ENCODE measurements at places on chromosomes 12 and 14.

DNA sequence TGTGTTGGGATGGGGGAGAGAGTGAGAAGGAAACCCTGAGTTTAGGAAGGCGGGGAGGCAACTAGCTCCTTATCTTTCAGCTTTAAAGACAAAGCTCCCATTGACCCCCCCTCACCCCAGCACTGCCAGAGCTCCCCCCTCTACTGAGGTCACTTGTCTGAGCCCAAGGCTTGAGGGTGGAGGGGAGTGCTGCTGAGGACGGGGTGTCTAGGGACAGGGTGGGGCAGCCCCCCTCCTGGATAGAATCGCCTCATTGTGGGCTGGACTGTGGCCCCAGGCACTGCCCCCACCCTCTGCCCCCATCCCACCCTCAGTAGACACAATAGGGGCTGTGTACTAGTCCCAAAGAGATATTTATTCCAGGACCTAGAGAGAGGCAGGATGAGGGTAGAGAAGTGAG lies 3.0 kb downstream of the ERBB3 start:
- DNase-seq, result no peak

GRCh38 chr12:47942614-47943225 lies 20.7 kb upstream of the TMEM106C start:
- no peak for DNase-seq

GRCh38 chr14:95198320-95198719 lies 41.0 kb upstream of the DICER1 start:
- no peak for DNase-seq

DNA sequence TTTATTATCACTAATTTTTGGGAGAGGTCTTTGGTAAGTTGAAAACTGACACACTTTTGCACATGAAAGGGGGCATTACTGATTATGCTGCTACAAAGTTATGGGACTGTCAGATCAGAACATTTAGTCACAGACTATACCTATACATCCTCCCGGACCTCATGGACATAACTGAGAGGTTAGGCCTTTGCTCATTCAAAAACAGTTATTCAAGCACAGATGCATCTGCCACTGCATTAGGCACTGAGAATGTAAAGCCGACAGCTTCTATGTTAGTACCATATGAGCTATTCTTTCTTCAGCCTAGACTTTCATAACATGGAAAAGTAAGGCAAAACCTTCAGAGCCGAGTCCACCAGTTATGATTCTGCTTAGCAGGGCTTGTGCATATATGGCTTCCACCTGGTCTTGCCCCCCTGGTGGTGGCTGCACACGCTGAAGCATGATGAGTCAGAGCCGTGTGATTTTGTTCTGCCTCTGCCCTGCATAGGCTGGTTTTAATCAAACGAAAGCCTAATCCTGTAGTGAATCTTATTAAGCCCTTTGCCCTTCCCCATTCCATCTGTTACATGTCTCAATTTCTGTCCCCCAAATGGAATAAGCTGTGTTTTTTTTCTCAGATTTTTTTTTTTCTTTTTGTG lies 21.8 kb upstream of the RNU6-8 start:
- no peak for DNase-seq

GRCh38 chr14:53855574-53855973 lies 101.1 kb downstream of the BMP4 start:
- no peak for DNase-seq

- no peak for DNase-seq
These were observed 909.4 kb upstream of the LRFN5 start for GRCh38 chr14:40697231-40697630.

DNA sequence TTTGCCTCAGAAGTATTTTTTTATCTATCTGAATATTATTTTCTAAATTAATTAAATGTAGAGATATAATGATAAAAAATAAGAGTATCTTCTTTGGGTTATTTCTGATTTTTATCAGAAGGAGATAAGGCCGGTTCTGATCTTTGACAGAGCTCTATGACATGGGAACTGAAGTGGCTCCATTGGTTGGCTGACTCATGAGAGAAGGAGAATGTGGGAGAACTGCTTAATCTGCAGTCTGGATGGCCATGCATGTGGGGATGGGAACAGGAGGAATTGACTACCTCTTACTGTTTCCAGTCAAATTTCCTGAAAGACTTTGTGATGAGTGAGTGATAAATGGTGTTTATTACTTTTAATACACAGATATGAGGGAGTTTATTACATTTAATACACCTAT lies 155.8 kb upstream of the ATP2B1 start:
- DNase-seq, result no peak

- no peak for DNase-seq
These were observed 109.9 kb downstream of the NCOR2 start for GRCh38 chr12:124457287-124458219.

- no peak for DNase-seq
These were observed 15.4 kb downstream of the GLTP start for GRCh38 chr12:109864916-109865315.

DNA sequence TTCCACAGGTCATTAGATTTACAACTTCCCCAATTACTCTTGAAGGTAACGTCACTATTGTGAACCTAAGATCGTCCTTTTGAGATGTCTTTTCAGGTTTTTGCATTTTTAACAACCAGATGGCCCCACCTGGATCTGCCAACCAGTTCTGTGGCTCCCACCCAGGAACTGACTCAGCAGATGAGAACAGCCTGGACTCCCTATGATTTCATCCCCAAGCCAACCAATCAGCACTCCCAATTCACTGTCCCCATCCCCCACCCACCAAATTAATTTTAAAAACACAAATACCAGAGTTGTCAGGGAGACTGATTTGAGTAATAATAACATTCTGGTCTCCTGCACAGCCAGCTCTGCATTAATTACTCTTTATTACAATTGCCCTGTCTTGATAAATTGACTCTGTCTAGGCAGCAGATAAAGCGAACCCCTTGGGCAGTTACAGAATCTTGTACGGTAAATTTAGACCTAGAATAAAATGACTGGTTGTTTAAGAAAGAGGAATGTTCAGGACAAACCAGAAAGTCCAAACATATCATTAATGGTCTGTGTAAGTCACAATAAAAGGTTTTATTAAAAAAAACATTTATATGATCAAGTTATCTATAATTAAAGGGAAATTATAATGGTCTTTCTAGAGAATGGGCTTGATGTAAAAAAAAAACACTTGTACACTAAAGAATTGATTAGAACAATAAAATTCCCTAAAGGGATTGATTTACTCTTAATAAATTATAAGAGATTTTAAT lies 55.8 kb downstream of the COX16 start:
- DNase-seq, result no peak

GRCh38 chr12:42935756-42936155 lies 346.2 kb upstream of the PRICKLE1 start:
- no peak for DNase-seq

DNA sequence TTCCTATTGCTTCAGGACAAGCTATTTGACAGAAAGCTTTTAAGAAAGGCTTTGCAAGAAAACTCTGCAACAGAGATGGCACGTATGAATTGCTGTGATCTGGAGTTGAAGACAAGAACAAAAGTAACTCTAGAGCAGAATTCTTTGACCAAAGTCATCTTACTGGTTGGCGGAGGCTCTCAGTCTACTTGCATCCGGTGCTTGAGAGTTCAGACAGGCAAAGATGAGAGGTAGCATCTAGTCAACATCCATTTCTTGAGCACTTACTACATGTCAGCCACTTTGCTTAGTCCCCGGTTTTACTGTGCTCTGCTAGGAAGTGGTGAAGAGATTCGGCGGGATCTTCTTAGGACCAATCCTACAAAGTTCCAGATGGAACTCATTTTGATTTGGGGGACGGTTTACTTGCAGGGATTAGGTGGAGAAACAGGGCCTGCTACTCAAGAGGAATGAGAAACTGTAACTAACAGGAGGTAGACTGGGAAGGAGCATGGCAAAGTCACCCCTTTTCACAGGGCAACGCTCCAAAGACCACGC lies 404 bp upstream of the CCDC91 start:
- no peak for DNase-seq

DNA sequence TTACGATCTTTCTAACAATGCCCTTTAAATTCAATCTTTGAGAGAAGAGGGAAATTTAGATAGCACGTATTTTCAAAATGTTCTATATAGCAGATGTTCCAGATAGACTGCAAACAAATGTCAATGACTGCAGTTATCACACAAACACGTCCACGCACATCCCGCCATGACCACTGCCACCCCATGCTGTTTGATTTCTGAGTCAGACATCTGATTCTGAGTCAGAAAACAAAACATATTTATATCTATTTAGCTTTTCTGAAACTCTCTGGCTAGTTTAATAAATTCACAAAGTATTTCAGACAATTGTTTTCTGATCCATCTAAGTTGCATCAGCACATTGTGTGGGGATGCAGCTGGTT lies 105.9 kb upstream of the BCAT1 start:
- DNase-seq, result peak; percentile 8

- no peak for DNase-seq
These were observed 277.4 kb downstream of the CCER1 start for GRCh38 chr12:90677552-90677951.

GRCh38 chr12:89775063-89775985 lies 66.7 kb upstream of the ATP2B1 start:
- no peak for DNase-seq

- DNase-seq, result no peak
These were observed 371.3 kb downstream of the TMEM121 start for GRCh38 chr14:105897725-105898113.

- DNase-seq, result no peak
These were observed 191.7 kb upstream of the DIO2 start for GRCh38 chr14:80403036-80403435.

- DNase-seq, result no peak
These were observed 21.1 kb upstream of the C14orf180 start for GRCh38 chr14:104558231-104559027.

GRCh38 chr12:105562199-105562971 lies 231.9 kb downstream of the C12orf75 start:
- no peak for DNase-seq

DNA sequence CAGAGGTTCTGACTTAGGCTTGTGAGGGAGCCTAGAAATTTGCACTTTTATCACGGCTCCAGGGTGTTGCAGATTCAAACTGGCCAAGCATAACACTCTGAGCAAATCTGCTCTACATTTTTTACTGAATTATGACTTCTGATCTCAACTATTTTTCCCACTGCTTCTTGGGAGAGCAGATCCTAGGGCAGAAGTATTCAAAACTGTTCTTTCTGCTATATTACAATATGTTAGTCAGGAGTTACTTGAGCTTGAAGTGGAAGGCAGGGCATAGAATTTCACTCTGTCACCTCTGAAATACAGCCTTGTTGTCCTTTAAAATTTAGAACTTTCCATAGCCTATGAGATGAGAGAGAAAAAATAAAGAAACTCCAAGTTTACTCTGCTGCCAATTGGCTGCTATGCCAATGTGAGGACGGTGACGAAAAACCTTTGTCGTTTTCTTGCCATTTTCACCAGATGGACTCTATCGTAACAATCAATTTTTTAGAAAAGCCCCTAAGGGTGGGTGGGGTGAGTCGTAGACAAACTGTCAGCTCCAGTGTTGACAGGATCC lies 16.4 kb upstream of the KERA start:
- no peak for DNase-seq

DNA sequence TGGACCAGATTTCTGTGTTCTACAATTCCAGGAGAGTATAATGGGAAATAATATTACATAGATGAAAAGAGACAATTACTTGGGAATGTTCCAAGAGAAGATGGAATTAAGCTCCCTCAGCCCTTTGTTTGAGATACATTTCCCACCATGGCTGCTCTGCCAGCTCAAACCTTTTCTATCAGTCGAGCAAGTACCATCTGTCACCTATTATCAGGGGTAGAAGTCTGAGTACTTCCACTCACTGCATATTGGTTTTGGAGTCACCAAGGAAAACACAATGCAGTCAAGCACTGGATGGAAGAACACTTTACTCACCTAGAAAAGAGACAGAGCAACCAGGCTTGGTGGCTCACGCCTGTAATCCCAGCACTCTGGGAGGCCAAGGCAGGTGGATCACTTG lies 270.4 kb upstream of the FAR2 start:
- no peak for DNase-seq

- no peak for DNase-seq
These were observed 34.6 kb upstream of the PPP2R5C start for GRCh38 chr14:101726954-101727302.
